ENCODE measurements at places on chromosomes 6 and 20.

GRCh38 chr20:14757728-14758127 is 420.3 kb upstream of the FLRT3 start:
- DNase-seq = no peak

GRCh38 chr6:112232845-112233256 is 21.5 kb downstream of the LAMA4 start:
- DNase-seq = peak; percentile 93

DNA sequence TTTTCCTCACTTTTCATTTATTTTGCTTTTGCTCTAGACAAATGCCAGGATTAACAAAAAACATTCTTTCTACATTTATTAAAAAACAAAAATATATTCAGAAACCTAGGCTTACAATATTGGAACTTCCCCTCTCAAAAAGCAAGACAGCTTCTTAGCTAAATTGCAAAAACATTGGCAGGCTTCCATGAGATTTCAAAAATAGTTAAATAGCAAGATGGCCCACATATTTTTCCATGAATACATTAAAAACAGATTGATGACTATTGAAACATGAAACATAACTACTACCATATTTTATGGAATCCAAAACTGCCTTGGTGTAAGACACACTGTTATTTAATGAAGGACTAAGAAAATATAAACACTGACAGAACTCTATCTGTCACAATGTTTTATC is 92.0 kb downstream of the LY86 start:
- peak; percentile 70 for DNase-seq

DNA sequence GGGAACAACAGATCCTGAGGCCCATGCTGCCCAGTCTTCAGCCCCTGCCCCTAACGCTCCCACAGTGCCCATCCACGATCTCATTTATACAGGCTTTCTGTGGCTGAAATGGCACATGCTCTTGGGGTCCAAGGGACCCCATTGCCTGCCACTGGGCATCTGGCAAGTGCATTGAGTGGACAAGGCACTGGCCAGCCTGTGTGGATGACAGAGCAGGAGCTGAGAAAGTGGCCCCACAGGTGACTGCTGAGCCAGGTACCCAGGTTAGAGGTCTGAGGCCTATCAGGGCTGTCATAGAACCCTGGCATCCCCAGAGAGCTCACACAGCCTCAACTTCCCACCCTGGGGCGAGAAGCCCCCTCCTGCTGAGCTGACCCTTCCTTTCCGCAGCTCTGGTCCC is 86.0 kb upstream of the NXT1 start:
- no peak for DNase-seq

DNA sequence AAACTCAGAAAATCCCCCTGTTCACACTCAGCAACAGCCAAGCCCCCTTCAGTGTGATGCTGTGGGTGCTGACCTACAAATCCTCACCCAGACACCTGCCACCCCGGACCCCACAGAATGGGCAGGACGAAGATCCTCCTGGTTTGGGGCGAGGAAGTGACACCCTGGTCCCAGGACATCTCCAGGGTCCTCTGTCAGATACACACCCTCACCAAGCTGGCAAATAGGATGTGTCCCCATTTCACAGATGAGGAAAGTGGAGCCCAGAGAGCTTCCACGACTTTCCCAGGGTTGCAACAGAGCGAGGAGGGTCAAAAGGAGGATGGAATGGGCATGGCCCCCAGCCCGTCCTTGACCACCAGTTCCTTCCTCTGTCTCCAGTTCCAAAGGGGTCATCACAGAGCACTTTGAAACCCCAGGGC is 92.0 kb upstream of the AFDN start:
- no peak for DNase-seq
